ENCODE measurements at places on chromosomes 4 and X.

DNA sequence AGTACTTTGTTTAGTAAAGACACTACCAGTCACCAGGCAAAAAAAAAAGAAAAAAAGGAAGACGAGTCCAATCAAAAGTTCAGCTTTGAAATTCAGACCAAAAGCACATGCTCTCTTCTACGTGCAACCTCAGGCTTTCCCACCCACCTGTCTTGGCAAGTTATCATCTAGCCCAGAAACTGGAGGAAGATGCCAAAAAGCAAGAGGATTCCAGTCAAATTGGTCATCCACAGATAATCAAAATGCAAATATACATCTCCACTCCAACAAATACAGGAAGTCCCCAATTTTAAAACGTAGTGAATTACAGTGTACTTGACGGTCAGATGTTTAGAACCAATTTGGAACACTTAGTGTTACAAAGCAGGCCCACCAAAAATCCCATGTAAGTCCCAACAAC is 96.5 kb downstream of the PALLD start:
- no peak for DNase-seq

GRCh38 chr4:113878668-113879067 is 100.8 kb downstream of the ARSJ start:
- DNase-seq, result no peak

DNA sequence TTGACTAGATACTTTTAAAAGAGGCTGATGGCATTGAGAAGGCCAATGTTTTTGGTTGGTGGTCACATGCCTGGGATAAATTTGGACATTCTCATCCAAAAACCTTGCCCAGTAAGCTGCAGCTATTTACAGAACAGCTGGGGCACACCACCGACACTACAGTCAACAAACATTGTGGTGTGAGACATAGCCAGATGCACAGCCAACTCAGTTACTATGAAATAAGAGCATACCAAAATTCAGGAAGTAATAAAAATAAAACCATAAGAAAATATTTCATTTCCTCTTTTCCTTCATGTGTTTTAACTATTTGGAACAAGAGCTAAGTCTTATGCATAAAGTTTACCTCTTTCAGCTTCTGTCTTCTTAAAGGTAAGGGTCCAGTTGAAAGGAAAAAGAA is 8.8 kb downstream of the PPM1K start:
- no peak for DNase-seq

- no peak for DNase-seq
Observed at GRCh38 chr4:26468977-26469376, 21.3 kb downstream of the CCKAR start.

DNA sequence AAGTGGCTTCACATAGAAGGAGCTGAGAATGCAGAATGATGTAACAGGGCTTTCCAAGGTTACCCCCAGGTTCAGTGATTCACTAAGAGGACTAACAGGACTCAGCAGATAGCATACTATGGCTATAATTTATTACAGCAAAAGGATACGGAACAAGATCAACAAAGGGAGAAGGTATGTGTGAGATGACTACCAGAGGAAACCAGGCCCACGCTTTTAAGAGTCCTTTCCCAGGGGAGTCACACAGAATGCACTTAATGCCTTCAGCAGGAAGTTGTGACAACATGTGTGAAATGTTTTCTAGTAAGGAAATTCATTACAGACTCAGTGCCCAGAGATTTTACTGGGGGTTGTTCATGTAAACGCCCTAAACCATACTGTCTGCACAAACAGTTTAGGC is 373.6 kb upstream of the MAGEB2 start:
- DNase-seq, result no peak

- DNase-seq, result no peak
Observed at GRCh38 chrX:47751670-47752069, 85.0 kb upstream of the ZNF81 start.

GRCh38 chrX:49272421-49272820 is 2.8 kb downstream of the PPP1R3F start:
- DNase-seq, result no peak

DNA sequence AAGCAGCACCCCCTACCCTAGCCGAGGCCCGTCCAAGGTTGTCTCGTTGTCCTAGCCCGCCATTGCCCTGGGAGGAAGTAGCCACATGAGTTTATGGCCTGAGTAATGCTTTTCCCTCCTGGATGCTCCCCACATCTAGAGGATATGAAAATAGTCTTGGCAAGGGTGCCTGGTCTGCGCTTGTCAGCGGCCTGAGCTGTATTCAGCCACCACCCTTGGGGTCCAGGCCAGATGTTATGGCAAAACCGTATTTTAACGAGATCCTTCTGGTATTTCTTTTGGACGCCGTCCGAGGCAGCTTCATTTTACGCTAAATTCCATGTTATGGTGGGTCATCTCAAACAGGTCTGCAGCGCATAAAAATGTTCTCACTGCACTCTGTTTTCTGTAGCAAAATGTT is 89.3 kb downstream of the GPR143 start:
- DNase-seq, result no peak

- DNase-seq, result no peak
Observed at GRCh38 chr4:10596586-10597290, 87.8 kb downstream of the CLNK start.

- no peak for DNase-seq
Observed at GRCh38 chr4:78638337-78639172, 87.0 kb downstream of the ANXA3 start.

GRCh38 chrX:111257733-111258132 is 12.6 kb downstream of the CAPN6 start:
- DNase-seq, result no peak

DNA sequence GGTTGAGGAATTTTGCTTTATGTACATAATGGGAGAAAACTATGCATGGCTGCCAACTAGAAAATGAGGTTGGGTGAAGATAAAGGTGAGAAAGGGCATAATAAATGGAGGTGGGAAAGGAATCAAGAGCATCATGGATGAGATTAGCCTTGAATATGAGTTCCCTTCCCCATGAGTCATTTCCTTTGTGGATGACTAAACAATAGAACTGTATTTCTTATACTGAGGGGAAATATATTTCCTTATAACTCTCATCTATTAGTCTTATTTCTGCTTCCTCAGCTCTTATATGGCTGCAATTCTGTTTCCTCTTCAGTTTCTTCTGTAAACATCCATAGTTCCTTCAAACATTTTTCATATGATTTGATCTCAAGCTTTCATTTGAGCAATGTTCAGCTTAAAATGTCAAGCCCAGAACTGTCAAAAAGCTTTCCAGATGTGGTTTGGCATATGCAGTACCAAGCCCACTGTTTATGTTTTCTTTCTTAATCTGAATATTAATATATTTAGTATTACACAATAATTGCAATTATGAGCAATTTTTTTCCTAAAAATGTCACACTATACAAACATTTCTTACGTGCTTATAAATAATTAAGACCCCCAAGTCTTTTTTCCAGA is 100.7 kb upstream of the GRPR start:
- DNase-seq, result no peak

- no peak for DNase-seq
Observed at GRCh38 chr4:145496292-145496691, 14.6 kb downstream of the SMAD1 start.

- no peak for DNase-seq
Observed at GRCh38 chr4:83731609-83732008, 195.7 kb downstream of the GPAT3 start.

DNA sequence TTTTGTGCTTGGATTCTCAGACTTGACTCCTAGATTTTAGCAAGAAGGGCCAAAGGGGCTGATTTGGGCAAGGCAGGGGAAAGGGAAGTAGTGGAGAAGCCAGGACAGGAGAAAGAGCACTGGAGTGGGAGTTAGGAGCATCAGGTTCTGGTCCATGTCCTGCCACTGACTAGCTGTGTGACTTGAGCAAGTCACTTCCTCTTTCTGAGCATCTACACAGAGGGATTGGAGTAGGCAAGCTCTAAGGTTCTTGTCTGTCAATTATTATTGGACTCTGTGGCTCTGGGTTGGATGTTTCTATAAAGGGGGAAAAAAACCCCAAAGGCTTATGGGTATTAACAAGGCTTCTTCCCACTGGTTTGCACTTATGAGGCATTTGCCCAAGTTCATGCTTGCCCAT is 24.4 kb downstream of the PLAC1 start:
- no peak for DNase-seq

DNA sequence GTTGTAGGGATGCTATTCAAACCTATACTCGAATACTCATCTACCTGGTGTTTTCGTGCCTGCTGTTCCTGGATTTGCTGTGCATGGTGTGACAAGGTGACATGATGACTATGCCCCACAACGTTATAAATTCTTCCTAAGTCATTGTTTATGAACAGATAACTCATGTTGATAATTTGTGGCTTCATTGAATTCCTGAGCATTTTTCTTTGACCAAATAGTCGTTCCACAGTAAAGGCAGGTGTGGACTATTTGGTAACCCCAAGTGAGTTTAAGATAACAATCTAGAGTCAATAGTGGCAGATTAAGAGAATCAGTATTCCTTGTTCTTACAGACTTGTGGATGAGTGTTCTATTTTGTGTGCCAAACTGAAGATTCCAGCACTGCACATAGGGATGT is 59.9 kb downstream of the SNX25 start:
- DNase-seq, result no peak

- no peak for DNase-seq
Observed at GRCh38 chrX:71541210-71542022, 8.5 kb downstream of the OGT start.

DNA sequence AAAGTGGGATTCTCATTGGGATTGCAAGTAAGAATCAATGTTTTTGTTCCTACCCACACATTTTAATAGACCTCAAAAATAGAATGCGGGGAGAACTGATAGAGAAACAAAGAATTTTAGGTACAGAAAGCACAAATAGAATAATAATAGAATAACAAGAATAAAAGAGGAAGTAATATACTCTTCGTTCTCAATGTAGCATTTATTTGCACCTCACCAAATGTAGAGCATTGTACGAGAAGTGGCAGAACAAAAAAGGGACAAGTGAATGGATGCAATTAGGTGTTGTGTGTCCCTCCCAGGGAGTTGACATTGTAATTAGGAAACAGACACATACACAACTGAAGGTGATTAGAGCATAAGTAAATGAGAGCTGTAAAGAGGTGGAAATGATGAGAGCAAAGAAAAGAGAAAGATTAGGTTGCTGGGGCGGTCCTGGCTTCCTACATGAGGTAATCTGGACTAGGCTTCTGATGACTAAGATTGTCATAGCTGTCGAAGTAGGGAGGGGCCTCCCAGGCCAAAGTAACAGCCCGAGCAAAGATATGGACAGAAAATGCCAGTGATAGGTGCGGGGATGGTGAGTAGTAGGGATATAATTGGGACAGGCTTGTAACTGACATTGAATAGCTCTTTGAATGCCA is 10.4 kb downstream of the RAB9A start:
- DNase-seq, result no peak

DNA sequence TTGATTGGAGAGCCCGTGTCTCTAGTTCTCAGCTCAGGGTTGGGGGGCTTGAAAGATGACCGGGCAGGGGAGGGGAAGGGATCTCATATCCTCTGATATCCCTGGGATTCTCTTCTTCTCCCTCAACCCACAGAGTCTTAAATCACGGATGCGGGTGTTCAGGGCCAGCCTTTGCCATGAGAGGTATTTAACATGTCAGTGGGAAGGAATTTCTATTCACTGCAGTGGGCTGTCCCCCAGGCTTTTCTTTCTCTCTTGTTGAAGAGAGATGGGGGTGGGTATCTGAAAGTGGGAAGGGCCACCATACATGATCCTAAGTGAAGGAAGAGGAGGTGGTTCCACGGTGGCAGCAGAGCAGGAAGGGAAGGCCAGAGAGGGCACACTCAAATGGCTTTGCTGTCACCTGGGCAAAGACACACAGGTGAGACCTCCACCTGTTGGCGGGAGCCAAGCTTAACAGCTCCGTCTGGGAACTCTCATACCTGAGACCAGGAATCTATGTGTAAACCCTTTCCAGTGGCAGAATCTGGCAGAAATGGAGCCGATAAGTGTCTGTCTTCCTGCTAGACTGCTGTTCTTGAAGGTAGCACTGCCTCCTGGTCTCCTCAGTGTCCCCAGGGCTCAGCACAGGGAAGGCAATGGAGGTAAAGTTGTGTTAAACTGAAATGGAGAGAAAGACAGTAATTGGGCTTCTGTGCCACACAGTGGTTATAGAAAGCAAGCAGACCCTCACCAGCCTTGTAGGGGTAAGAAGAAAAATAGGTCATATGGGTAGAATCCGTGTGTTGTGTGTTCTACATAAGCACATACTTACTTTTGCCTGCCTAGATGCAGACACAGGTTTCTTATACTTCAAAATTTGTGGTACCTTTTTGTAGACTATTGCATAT is 49.4 kb downstream of the RHOH start:
- no peak for DNase-seq

GRCh38 chrX:149567621-149568417 is 18.1 kb upstream of the HSFX3 start:
- no peak for DNase-seq

DNA sequence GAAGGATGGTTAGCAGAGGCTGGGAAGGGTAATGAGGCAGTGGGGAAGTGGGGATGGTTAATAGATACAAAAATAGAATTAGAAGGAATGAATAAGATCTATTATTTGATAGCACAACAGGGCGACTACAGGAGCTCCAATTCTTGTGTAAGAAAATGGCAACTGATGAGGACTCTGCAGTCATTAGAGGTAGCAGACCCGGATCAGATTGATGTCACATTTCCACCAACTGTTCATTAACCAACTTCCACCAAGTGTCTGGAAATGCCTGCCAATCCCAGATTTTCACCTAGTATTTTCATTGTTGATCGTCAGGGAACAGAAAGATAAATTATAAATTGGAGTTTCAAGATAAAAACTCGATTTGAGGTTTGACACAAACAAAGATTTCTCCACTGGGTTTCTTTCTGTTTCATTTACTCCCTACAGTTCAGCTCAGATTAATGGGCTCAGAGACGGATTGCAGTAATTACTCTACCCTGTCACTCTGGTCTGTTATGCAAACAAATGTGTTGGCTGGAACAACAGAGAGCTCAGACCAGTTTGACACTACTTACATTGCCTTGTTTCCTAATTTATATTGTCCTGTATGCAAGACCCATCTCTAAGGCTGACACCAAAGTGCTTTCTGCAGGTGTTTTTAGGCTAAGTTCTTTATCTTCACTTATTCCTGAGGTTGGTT is 909.2 kb upstream of the PRKX start:
- DNase-seq, result no peak

DNA sequence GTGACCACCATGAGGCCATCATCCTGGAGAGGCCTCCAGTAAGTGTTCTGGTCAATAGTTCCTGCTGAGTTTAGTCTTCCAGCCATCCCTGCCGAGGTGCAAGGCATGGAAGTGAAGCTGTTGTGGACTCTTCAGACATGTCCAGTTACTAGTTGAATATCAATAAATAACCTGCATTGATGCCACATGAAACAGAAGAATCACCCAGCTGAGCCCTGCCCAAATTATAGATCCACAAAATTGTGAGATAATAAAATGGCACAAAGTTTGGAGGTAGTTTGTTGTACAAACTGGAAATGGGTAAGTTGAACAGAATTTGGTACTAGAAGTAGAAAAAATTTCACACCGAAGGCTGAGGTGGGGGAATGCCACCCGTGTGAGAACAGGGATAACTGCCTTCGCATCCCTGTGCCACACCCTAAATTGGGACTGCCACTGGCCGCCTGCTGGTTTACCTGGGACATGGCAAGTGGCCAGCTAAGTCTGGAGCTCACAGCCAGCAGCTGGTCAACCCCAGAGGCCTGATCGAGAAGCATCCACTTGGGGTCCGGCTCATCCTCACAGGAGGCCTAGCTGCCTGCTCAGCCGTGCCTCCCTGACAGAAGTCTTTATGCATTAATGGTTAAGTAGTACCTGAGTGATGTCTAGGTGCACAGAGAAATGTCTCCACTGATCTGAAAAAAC is 184.5 kb downstream of the SPRY1 start:
- no peak for DNase-seq
